ENCODE measurements at places on chromosomes 16 and 17.

DNA sequence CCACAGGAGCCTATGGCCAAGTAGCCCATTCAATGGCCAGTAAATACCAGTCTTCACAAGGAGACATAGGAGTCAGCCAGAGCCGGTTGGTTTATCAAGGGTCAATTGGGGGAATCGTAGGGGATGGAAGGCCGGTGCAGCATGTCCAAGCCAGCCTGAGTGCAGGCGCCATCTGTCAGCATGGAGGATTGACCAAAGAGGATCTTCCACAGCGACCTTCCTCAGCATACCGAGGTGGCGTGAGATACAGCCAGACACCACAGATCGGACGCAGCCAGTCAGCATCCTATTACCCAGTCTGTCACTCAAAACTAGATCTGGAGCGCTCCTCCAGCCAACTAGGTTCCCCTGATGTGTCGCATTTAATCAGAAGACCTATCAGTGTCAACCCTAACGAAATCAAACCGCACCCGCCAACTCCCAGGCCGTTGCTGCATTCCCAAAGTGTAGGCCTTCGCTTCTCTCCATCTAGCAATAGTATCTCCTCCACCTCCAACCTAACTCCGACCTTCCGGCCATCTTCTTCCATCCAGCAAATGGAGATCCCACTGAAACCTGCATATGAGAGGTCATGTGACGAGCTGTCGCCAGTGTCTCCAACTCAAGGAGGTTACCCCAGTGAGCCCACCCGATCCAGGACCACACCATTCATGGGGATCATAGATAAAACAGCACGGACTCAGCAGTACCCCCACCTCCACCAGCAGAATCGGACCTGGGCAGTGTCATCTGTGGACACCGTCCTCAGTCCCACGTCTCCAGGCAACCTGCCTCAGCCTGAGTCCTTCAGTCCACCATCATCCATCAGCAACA is 25.0 kb downstream of the CYB561 start:
- no peak for DNase-seq

- no peak for DNase-seq
Measured at GRCh38 chr16:71399801-71400563, 41.5 kb downstream of the CALB2 start.

DNA sequence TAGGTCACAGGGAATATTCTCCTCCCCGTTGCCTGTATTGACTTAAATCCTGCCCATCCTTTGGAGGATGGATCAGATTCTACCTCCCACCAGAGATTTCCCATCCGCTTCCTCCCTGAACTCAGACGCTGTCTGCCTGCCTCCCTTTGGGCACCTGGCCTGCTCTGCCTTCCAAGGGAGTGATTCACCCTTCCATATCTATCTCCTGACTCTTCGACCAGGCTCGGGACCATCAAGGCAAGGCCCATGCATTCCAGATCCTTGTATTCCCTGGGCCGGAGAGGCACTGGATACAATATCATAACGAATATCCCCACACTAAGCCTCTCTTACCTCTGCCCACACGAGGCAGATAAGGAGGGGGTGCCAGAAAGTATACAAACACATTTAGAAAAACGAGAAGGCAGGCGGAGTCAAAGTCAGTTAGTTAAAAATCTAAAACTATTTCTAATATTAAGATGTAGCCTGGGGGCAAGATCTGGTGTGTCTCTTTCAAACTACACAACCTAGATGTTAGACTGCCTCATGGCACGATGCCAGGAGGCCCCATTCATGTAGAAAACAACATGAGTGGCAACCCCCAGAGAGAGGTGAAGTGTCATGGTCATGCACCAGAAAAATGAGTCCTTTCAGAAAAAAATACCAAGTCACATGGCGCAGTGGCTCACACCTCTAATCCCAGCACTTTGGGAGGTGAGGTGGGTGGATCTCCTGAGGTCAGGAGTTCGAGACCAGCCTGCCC is 9.2 kb downstream of the PMP22 start:
- DNase-seq: no peak

GRCh38 chr16:88466175-88466862 is 13.2 kb downstream of the ZFPM1 start:
- no peak for DNase-seq

Data from stromal cell of bone marrow (primary cell).